ENCODE measurements at places on chromosomes 1 and 21. TPM values are rescaled to one million over a fixed set of nuclear protein-coding genes. Genes with fewer than 3 reads are reported as not detected.

The ARHGAP29 gene
- total RNA-seq: 4.0 TPM

DNA sequence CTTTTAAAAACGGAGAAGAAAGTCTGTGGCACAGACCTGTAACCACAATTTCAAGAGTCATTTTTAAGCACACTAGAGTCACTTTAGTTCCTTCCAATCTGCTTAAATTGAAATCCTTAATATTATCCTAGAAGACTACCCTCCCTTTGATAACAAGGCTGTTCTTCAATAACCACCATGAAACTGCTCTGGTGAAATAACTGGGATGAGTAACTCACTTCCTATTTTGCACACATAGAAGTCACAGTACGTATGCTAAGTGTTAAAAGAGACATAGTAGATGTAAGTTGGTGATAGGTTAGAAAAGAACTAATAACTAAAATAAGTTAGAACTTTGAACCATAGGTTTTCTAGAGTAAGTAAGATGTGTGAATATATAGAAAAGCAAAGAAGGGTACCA is 107.8 kb downstream of the NME7 start:
- DNase-seq: no peak

GRCh38 chr1:202029171-202029665 is 18.8 kb downstream of the ELF3 start:
- DNase-seq: peak; percentile 20

DNA sequence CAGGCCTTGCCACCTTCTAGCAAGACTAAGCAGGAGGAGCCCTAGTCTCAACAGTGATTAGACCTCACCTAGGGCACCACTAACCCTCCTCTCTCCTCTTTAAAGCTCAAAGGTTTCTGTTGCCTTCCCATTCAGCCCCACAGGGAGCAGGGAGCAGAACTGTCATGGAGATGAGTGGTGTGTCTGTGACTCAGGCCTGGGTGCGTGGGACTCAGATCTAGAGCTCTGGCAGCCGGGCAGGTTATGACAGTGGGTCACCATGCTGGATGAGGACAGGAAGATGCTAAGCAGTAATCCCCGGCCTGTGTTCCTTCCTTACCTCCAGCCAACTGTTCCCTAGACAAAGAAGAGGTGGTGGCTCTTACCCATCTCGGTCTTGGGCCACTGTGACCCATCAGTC is 60.1 kb upstream of the COA6 start:
- DNase-seq: no peak

GRCh38 chr21:46554431-46555224 is 50.3 kb downstream of the S100B start:
- no peak for DNase-seq

The FMOD gene
- total RNA-seq: 0.16 TPM

The GJA5 gene
- not detected for total RNA-seq

DNA sequence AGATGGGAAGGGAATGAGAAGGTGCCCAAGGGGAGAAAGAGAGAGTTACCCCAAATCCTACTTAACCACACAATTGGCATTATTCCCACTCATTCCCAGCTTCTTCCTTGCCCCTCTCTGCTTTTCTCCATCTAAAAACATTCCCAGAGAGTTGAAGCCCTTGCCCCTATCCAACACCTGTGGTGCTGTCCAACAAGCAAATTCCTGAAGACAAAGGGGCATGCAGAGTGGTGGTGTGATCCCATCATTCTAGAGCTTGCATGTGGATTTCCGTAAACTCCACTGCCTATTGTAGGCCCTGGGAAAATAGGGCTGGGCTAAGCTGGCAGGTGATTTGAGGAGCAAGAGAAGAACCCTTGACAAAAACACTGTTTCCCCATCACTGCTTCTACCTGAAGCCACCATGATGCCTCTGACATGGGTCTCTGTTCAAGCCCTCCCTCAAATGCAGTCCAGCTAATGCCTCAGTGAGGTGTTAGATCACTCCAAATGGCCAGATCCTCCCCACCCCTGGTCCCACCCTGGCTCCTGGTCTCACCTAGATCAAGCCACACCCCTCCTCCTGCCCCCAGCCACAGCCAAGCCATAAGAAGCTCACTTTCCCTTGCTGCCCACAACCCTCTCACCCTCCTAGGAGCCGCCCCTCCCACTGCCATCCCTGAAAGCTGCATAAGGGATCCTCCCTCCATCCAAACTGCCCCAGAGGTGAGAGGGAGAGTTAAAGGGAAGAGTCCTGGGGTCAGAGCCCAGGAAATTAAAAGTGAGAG is 29.5 kb downstream of the SYT2 start:
- DNase-seq: no peak

DNA sequence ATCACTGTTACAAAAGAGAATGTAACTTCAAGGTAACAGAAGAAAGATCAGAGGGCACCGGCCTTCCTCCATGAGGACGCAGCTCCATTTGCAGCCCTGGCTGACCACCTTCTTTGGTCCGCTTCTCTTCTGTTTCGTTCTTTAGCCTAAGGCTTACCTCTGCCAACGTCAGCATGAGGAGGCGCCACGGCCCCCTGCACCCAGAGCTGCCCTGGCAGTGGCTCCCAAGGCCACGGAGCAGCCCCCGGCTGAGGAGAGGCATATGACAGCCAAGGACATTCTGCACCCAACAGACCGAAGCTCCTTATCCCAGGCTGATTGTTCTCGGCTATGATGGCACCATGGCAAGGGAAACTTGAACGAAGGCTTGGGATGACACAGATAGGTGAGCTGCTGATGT is 250.3 kb downstream of the TOMM20 start:
- DNase-seq: no peak

DNA sequence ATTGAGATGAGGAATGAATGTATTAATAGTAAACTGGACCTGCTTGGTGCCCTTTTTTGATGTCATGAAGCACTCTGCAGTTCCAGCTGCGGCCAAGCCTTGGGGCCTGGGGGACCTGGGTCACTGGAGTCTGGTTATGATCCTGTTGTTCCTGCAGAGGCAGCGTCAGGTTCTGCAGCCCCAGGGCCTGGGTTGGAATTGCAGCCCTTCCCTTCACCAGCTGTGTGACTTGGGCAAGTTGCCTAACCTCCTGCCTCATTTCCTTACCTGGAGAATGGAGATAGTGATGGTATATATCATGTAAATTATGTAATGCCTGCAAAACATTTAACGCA is 9.1 kb upstream of the ATP5PO start:
- DNase-seq: peak; percentile 16

DNA sequence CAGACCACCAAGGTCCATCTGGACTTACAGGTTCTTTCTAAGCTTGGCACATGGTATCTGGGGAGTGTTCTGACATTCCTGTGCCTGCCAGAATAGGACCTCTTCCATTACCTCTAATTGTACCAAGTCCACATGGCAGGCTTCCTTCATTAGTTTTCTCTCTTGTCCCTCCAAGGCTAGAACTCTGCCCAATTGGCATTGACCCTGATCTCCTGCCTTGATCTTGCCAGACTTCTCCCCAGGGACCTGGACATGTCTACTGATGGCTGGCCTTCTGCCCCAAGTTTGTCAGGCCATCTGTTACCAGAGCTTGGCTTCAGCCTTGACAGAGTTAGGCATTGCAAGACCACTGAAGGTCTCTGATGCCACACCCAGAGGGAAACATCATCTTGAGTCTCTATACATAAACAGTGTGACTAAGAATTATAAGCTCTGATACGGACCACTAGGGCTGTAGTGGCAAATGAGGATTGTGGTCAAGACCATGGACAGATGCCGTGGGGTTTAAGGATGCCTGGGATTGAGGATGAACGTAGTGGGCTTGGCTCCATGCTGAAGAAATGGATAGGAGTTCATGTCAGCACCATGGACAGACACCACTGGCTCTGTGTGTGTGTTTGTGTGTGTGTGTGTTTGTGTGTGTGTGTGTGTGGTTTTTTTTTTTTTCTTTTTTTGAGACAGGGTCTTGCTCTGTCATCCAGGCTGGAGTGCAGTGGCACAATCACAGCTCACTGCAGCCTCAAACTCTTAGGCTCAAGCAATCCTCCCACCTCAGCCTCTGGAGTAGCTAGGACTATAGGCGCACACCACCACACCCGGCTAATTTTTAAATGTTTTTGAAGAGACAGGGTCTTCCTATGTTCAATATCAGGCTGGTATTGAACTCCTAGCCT is 19.5 kb upstream of the PSMB2 start:
- no peak for DNase-seq

The SPRR2F gene
- 0.51 TPM for total RNA-seq

The NPHS2 gene
- not detected for total RNA-seq

GRCh38 chr1:212777151-212777550 is 14.4 kb downstream of the NSL1 start:
- DNase-seq: no peak

- DNase-seq: peak; percentile 50
Measured at GRCh38 chr1:246827396-246827795, 103.2 kb downstream of the SCCPDH start.

- DNase-seq: peak; percentile 82
Measured at GRCh38 chr1:63773815-63774616, at the start of gene ROR1. Gene ROR1, plus strand, starts transcription at chr1:63774017.

GRCh38 chr21:25246546-25246945 is 360.7 kb downstream of the MRPL39 start:
- no peak for DNase-seq

The TTC39A gene
- 2.4 TPM for total RNA-seq

The CD46 gene
- total RNA-seq: 60.1 TPM

DNA sequence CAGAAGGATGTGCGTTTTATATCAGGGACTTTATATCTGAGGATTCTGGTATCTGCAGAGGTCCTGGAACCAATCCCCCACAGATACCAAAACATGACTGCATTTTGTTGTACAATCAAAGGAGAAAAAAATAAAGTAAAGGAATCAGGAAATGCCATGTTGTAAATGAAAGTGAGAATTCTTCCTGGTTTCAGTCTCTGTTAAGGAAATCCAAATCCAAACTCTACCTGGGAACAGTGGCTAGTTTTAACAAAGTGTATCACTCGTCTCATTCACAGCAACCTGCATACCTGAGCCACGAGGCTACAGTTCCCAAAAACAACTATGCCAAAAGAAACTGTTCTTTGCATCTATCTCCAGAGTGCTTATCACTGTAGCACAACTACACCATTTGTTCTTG is 77.3 kb upstream of the ATF3 start:
- DNase-seq: no peak

DNA sequence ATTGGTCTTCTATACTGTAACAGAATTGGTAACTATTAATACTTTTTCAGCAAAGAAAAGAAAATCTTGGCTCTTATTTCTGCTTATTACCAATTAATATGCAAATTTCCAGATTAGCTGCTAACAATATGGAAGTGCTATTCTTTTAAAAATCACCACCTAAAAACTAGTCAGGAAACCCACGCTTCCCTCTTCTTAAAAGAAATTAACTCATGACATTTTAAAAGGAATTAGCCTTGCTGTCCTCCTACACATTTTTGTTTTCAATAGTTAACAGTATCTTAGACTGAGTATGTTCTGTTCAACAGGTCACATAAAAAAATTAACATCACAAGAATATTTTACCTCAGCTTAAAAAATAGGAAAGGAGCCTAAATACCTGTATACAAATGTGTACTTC is 27.3 kb downstream of the ABL2 start:
- DNase-seq: no peak

The FNDC5 gene
- 0.42 TPM for total RNA-seq

The PDZK1 gene
- total RNA-seq: 0.77 TPM

GRCh38 chr1:175602026-175602585 is 141.3 kb downstream of the TNR start:
- no peak for DNase-seq

GRCh38 chr21:32733990-32734613 is 6.3 kb upstream of the SYNJ1 start:
- DNase-seq: no peak

DNA sequence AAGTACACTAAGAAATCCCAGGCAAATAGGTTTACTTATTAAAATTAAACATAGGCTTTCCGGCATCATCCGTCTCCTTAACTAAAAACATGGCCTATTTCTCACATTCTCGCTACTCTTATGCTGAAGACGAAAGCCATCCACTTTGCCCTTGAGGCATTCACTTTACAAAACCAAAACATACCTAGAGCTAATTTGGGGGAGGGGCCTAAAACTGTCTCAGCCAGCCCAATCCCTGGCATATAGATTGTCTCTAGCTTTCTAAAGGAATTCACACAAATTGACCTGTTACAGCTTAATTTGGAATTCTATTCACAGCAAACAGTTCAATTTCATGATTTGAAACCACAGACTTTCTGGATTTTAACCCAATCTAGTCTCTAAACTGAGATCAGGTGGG is 34.8 kb downstream of the SLC35D1 start:
- no peak for DNase-seq

GRCh38 chr1:180566026-180566425 is 7.3 kb downstream of the OVAAL start:
- DNase-seq: no peak

DNA sequence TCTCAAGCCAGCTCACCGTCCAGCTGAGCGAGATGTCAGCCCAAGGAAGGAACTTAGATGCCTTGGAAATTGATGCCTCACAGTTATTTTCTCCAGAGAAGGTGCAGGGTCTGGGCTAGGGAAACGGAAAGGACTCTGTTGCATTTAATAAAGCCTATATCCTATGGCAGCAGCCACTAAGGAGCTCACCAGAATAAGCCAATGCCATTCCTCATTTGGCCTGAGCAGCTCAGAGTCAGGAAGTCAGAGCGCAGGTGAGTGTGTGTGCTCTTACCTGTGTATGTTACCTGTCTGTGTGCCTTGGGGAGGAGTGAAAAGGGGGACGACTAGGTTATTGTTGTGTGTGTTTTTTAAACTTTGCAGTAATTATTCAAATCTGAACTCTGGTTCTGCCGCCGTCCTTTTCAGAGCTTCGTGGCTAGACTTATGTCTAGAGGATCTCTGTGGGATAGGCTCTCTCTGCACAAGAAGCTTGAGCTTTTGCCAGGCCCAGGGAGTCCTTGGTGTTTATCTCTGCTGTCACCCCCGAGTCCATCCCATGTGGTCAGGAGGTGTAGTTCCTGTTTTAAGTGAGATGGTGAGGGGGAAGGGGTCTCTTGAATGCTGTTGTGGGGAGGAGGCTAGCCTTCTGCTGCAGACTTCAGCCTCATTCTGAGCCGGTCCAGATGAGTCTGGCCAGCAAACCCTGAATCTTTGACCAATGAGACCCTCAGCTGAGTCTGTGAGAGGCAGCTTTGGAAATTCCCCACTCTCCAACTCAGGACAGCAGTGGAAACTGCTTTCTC is 2.4 kb downstream of the TMCC2 start:
- DNase-seq: no peak

Data from SK-MEL-5 (cell line).